CD4-positive, alpha-beta T cell (primary cell): ENCODE measurements at places on chromosomes 12 and 14.
A peak's percentile ranks its signal among the peaks of the same experiment; 100 is the strongest.

GRCh38 chr12:51521554-51522276, 69.3 kb upstream of the SCN8A start:
- no peak for DNase-seq

- no peak for DNase-seq
These were observed 5.1 kb upstream of the CNIH1 start for GRCh38 chr14:54446161-54446693.

- no peak for DNase-seq
These were observed 142.5 kb downstream of the TMX1 start for GRCh38 chr14:51382506-51382905.

DNA sequence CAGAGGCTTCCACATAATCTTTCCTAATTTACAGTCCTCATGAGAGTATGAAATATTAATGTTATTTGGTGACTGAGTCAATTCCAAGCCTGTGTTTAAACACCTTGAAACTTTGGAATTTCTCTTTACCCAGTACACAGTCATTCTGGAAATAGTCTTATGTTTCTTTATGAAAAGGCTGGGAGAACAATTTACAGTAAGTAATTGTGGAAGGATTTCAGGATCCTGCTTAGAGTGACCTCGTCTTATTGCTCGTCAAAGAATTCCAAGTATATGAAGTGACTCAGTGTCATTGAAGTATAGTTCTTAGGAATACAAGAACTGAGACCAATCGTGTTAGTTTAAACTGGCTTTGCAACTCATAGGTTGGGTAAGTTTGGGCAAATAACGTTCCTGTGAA, 634.2 kb downstream of the SLC16A7 start:
- DNase-seq: no peak

DNA sequence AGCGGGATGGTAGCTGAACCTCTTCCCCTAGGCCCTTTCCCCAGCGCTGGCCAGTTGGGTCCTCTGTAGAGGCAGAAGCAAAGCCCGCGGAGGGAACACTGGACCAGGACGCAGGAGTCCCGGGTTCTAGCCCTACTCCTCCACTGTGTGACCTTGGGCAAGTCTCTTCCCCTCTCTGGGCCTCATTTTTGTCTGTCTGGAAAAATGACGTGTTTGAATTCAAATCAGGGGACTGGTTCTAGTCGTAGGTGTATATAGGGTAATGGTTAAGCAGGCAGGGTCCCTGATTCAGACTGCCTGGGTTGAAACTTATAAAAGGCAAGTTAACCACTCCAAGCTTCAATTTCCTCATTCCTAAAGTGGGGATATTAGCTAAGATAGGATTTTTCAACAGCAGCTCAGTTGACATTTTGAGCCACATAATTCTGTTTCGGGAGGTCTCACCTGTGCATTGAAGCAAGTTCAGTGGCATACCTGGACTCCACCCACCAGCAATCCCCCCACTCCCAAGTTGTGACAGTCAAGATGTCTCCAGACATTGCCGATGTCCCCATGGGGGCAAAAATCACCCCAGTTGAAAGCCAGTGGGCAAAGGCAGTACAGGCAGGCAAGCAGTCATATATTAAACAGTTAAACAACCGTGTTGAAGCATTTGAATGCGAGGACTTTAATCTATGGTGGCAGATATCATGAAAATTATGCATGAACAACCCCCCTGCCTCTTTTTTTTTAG, 899 bp downstream of the TPCN1 start:
- no peak for DNase-seq

DNA sequence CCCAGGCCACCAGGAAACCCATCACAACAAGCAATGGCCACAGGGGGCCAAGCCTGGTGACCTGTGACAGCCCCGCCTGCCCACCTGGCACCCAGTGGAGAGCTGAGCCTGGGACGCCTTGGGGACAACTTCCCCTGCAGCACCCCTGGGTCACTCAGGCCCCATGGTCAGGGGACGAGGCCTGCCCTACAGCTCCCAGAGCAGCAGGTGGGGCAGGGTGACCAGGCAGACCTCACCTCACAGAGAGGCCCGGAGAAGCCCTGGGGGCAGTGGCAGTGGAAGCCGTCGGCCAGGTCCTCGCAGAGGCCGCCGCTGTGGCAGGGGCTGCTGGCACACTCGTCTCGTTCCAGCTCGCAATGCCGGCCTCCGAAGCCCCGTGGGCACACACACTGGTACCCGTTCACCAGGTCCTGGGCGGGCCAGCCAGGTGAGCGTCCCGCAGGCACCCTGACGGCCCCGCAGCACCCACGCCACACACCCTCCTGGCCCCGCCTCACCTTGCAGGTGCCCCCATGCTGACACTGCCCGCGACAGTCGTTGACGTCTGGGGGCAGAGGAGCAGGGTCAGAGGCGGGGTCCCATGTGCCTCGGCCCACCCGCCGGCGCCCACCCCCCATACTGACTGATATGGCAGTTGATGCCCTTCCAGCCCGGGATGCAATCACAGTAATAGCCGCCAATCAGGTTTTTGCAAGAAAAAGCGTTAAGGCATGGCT, 18.1 kb downstream of the JAG2 start:
- no peak for DNase-seq

GRCh38 chr12:51779876-51780275, 68.6 kb downstream of the FIGNL2 start:
- no peak for DNase-seq

GRCh38 chr14:61516118-61516743, 179.1 kb upstream of the HIF1A start:
- DNase-seq: no peak

DNA sequence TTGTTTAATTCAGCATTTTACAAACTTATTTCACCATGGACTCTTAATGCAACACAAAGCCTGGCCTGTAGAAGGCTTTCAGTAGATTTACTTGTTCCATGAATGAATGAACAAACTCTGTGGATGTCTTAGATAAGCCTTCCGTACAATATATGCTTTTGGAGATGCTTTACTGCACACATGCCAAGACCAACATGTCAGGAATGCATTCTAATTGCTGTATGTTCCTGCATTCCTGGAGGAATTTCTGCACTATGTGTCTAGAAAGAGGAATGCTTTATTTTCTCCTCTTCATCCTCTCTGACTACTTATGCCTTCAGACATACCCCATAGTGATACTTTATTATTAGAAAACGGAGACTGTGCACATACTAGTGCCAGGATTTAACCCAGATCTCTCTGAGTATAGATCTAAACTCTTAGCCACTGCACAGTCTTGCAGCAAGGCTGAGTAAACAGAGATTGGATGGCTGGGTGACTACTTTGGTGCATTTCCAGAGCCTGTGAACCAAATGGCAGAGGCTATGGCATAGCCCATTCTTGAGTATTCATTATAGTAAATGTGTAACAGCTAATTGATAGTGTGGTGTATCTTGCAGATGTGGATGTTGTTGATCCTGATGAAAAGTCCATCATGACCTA, 108.2 kb downstream of the SYNE2 start:
- DNase-seq: no peak

DNA sequence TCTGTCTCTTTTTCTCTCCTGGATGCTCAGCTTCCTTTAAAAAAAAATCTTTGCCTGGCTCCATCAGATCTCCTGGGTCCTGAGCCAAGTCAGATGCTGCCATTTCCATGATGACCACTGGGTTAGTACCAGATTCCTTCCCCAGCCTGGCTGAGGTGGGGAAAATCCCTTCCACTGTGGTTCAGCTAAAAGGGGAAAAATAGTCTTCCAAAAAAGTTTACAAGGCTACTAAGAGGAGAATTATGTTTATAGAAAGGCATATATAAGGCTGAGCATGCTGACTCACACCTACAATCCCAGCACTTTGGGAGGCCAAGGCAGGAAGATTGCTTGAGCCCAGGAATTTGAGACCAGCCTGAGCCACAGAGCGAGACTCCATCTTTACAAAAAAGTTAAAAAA, 28.4 kb upstream of the GAS2L3 start:
- DNase-seq: no peak

DNA sequence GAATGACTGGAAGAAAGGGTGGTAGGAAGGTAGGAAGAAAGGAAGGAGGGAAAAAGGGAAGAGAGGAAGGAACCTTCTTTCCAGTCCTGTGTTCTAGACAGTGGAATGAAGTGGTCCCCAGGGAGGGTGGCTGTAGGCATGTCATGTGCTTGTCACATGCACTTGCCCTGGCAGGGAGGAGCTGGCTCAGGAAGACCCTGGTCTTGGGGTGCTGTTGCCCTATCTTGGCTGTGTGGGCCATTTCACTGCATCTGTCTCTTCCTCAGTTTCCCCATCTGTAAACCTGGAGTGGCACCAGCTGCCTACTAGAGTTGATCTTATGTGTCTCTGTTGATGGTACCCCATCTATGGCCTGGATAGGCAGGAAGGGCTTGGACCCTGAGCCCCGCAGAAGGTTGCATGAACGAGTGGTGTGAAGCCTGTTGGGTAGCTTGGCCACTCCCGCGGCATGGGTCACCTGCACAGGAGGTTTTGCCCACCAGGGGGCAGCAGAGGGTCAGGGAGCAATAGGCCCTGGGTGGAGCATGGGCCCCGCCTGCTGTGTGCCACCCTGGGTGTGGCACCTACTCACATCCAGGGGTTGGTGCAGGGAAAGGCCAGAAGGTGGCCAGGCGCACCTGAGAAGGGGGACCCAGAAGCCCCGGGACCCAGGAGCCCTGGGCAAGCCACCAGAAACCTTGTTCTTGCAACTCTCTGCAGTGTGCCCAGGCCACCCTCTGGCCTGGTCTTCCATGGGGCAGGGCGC, 25.1 kb downstream of the MEG3 start:
- peak; percentile 77 for DNase-seq

- DNase-seq: no peak
These were observed 323.1 kb upstream of the KITLG start for GRCh38 chr12:88903333-88903732.

- DNase-seq: no peak
These were observed 72.5 kb upstream of the SRRM4 start for GRCh38 chr12:118908811-118909210.

- DNase-seq: no peak
These were observed 13.6 kb downstream of the VEZT start for GRCh38 chr12:95231190-95231589.
